ENCODE measurements at places on chromosomes 6 and 20. TPM values are rescaled to one million over a fixed set of nuclear protein-coding genes. Genes with fewer than 3 reads are reported as not detected.

The LY6G6F gene
- not detected for total RNA-seq

The GPR63 gene
- 0.10 TPM for total RNA-seq

The SCUBE3 gene
- total RNA-seq, result 2.3 TPM

The HSPA1L gene
- 0.44 TPM for total RNA-seq

The SLCO4A1 gene
- total RNA-seq, result 7.9 TPM

The HMGCLL1 gene
- not detected for total RNA-seq

The ZNF391 gene
- 0.53 TPM for total RNA-seq
